ENCODE measurements at places on chromosomes 2 and 18. TPM values are rescaled to one million over a fixed set of nuclear protein-coding genes. Genes with fewer than 3 reads are reported as not detected.

The ANKRD30B gene
- total RNA-seq, result 0.44 TPM

DNA sequence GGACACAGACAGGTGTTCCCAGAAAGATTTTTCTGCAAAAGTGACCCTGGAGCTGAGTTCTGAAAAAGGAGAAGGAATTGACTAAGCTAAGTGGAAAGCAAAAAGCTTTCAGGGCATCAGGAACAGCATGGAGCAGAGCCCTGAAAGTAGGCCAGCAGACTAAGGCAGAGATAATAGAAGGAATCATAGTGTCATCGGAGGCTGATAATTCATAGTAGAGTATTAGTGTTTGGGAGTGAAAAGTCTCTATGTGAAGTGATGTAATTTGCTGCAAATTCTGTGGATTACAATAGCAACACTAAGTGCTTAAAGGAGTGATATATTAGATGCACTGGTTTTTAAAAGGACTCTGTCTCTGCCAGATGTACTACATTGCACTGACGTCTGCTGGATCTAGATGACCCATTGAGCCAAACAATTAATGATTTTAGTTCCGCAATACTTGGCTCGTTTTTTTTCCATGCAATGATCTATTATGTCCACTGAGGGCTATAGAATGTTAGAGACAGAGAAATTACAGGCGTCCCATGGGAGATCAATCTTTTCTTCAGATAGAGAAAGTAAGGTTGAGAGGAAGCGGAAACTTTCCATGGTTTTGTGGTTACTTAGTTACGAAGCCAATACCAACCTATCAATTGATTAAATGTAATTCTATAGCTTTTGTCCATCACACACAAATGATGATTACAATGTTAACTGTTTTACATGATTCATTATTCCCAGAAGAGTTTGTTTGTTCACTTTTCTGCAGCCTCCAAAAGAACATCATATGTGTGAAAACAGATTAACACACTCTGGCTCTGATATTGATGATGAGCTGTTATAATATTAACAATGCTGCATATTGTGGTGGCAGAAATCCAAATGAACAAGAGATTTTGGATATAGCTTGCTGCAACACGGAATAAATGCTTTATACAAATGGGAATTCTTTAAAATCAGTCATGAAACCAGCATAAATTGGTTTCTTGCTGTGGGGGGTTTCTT lies 143.7 kb downstream of the MC4R start:
- DNase-seq, result no peak

The TCF23 gene
- total RNA-seq, result not detected

DNA sequence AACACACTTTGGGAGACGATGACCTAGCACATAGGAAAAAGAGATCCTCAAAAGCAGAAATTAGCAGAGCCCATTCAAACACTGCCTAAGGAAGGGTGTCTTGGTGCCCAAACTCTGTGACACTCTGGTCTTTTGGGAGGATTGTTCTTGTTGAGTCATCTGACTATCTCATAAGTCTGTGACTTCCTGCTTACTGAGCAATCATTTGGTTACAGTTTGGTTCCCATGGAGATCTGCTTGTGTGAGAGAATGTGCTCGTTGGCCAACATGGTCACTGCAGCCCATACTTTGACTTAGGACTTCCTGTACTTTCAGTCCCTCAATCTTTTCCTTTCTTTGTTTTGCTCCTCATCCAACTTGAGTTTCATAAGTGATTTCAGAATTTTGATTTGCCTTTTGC lies 602.9 kb downstream of the NYAP2 start:
- DNase-seq, result no peak

The ADRA2B gene
- 0.12 TPM for total RNA-seq

The SKA1 gene
- 32.4 TPM for total RNA-seq

The CNRIP1 gene
- total RNA-seq, result not detected

- DNase-seq, result no peak
Observed at GRCh38 chr2:54295911-54296310, 39.9 kb upstream of the TSPYL6 start.

GRCh38 chr18:7645756-7646155 lies 78.6 kb downstream of the PTPRM start:
- no peak for DNase-seq

The SP5 gene
- total RNA-seq, result 149 TPM

The POTEI gene
- 7.0 TPM for total RNA-seq

The PRKAG3 gene
- not detected for total RNA-seq

GRCh38 chr2:171615069-171615468 lies 72.2 kb upstream of the DYNC1I2 start:
- DNase-seq, result no peak

DNA sequence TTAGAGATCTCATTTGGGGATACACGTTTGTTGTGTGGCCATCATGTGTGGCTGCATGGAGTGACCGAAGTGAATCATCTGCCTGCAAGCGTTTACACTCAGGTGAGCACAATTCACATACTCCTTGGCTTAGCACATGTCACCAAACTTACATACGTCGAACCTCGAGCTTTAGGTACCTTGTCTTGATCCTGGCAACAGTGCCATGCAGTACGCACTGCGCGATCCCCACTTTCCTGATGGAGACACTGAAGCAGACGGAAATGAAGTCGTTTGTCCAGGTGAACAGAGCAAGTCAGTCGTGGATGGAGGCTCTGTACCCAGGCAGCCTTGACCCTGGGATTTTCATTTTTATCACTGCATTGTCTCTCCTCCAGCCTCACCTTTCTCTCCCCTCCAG lies 32.3 kb downstream of the KLHL29 start:
- DNase-seq, result no peak

The CCBE1 gene
- total RNA-seq, result 0.44 TPM

DNA sequence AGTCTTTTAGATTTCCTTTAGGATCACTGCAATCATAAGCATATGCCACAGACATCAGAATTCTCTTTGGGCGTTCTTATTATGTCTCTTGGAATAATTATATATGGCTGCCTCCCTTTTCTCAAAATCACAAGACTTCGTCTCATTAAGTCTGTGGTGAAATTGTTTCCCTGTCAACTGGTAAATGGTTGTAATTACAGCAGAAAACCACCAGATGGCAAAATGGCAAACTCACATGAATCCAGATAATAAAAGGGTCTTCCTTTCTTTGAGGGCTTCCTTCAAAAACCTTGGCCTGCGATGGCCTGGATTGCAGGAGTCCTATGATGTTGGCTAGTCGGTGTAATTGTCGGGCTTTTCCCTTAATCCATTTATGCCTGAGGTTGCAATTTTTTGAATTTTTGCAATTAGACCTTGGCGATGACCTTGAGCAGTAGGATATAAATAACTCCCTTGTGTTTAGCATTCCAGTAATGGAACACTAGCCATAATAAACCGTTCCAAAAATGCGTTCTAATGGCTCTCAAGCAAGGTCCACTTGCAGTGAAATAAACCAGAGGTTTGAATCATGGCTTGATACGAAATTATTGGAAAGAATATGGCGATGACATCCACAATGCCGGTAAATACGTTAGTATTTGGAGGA lies 656.4 kb downstream of the MBD2 start:
- no peak for DNase-seq

The ASXL3 gene
- total RNA-seq, result 1.6 TPM

GRCh38 chr2:229701716-229702115 lies 12.6 kb downstream of the DNER start:
- DNase-seq, result no peak

The RAMP1 gene
- total RNA-seq, result 1.6 TPM

DNA sequence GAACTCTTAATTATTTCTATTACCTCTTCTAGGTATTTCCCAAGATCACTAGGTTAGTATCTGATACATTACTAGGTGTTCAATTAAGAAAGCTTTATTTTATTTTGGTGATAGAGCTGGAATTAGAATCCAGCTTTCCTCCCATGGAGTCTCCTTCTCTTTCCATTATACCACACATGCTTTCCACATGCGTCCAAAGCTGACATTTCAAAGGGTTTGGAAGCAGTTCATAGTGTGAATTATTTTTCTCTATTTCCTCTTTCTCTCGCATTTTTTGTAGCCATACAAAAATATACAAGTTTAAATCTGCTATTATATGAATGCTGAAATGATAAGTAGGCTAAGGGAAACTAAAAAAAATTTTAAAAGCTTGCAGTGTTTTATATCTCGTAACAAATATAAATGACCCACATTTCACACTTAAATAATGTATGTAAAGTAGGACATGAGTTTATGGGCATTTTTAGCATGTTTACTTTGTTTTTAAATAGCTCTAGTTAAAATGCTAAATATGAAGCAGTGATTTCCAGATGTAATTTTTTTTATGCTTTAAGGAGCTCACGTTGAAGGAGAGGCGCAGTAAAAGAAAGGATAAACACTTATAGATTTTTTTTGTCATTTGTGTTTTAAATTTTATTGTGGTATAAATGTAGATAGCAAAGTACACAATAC lies 20.1 kb downstream of the ZC3H6 start:
- DNase-seq, result no peak

- DNase-seq, result no peak
Observed at GRCh38 chr18:45291621-45292615, 323.4 kb upstream of the SLC14A2 start.

DNA sequence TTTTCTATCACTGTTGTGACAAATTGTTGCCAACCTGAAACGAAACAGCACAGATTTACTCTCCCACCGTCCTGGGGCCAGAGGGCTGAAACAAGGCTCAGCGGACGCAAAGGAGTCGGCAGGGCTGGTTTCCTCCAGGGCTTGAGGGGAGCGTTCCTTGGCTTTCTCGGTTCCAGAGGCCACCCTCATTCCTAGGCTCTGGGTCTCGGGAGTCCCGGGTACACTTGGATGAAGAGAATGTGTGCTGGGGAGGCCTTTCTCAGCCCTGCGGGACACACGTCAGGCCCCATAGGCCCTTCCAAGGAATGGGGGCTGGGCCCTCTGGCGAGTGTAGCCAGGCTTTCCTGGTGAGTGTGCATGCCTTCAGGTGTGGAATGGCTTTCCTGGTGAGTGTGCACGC lies 287.3 kb upstream of the HS6ST1 start:
- no peak for DNase-seq

GRCh38 chr2:10141736-10142639 lies 19.4 kb downstream of the RRM2 start:
- no peak for DNase-seq

- DNase-seq, result no peak
Observed at GRCh38 chr18:68779169-68779568, 18.7 kb upstream of the CCDC102B start.

The NYAP2 gene
- 0.11 TPM for total RNA-seq

DNA sequence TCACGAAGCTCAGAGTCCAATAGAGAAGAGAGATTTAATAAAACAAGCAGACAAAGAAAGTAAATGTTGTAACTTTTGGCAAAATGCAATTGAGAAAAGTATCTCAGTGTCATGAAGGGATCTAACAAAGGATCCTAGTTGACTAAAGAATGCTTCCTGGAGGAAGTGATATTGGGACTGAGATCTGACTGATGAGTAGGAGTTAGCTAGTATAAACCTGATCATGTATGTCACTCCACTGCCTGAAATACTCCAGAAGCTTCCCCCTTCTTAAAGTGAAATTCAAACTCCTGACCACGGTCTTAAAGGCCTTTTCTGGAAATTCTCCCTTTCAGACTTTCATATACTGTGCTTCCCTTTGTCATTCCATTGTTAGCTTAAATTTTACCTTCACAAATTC lies 1102.4 kb upstream of the ZEB2 start:
- DNase-seq, result no peak

The VWA3B gene
- total RNA-seq, result not detected

The LOXL3 gene
- total RNA-seq, result 15.9 TPM

DNA sequence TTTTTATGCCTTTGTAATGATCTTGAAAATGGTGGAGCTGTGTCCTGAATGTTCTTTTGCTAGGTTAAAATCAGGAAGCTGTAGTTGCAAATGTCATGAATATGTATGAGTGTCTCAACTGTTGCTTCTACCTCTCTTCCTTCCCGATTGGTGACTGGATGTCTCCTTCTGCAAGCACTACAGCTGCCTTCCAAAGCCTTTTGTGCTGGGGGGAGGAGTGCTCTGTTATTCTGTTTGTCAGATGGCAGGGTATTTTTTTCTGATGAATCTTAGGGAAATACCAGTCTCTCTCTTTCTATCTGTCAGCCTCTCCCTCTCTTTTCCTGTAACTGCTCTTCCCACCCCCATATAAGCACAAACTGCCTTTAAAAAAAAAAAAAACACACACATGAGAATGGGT lies 1396.3 kb upstream of the CELF4 start:
- DNase-seq, result no peak

The CELF4 gene
- 0.11 TPM for total RNA-seq

- DNase-seq, result no peak
Observed at GRCh38 chr2:160365716-160366367, 127.8 kb downstream of the RBMS1 start.

The CNOT11 gene
- total RNA-seq, result 120 TPM

The TP53I3 gene
- total RNA-seq, result 24.8 TPM

- no peak for DNase-seq
Observed at GRCh38 chr2:8249769-8250168, 432.1 kb upstream of the ID2 start.

GRCh38 chr2:217652761-217653639 lies 349.8 kb downstream of the TNS1 start:
- no peak for DNase-seq

- no peak for DNase-seq
Observed at GRCh38 chr2:239160226-239161143, 240.3 kb downstream of the HDAC4 start.

DNA sequence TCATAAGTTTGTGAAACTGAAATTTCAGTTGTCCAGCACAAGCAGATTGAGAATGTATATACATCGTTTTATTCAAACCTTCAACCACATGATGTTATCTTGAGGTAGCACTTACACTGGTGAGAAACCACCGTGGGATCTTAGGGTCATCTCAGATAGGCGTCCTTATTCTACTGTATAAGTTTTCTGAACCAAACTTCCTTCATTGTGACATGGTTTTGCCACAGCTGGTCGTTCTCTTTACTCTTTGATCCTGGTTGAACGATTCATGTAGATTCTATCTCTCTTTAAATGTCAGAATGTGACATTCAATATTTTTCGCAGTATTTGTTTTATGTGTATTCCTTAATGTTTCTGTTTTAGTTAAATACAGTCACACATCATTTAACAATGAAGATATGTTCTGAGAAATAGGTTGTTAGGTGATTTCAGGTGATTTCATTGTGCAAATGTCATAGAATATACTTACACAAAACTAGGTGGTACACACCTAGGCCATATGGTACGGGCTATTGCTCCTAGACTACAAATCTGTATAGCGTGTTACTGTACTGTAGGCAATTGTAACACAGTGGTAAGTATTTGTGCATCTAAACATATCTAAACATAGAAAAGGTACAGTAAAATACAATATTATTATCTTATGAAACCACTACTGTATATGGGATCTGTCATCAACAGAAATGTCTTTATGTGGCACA lies 17.9 kb upstream of the ARHGAP25 start:
- DNase-seq, result no peak

The AQP12A gene
- total RNA-seq, result not detected

The BIN1 gene
- 205 TPM for total RNA-seq

DNA sequence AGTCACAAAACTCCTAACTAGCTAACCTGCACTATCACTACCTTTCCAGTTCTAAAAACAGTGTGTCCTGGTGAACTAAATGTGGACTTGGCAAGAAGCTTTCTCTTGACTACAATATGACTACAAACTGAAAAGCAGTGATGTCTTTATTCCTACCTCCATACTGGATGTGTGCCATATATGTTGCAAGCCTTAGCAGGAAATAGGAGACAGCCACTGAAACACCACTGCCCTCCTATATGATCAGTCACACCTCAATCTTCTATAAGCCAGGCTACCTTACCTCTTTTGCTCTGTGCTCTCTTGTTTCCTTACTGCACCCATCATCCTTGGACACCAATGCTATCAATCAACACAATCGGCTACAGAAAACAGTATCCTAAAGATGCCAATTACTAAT lies 34.1 kb downstream of the SS18 start:
- no peak for DNase-seq

- DNase-seq, result no peak
Observed at GRCh38 chr2:222057347-222058073, 241.3 kb downstream of the PAX3 start.

- DNase-seq, result no peak
Observed at GRCh38 chr18:24518596-24518995, 58.2 kb downstream of the HRH4 start.
